Caudate nucleus (tissue), 63 donors: ENCODE measurements at places on chromosomes 7 and 10.

- no peak for DNase-seq
These were observed 3.9 kb upstream of the TMEM184A start for GRCh38 chr7:1559626-1560590.

DNA sequence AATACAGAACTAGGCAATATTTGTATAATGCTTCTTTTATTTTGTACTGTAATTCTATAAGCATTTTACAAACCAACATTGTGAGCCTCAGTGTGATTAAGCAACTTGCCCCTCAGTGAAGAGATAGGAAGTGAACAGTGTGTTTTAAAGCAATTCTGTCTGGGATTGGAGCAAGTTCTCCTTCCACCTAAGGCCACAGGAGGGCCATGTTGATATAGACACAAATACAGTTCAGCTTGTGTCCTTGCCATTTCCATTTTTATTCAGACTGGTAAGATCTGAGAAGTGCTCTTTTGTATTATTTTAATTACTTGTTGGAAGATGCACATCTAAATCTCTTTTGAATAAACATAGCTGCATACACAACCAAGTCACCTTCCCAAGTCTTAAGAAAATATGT, 416.3 kb upstream of the COBL start:
- DNase-seq = no peak

GRCh38 chr7:20521243-20521642, 94.2 kb upstream of the ABCB5 start:
- no peak for DNase-seq

- peak; percentile 21 for DNase-seq
These were observed 119.9 kb upstream of the THSD7A start for GRCh38 chr7:11951909-11952308.

DNA sequence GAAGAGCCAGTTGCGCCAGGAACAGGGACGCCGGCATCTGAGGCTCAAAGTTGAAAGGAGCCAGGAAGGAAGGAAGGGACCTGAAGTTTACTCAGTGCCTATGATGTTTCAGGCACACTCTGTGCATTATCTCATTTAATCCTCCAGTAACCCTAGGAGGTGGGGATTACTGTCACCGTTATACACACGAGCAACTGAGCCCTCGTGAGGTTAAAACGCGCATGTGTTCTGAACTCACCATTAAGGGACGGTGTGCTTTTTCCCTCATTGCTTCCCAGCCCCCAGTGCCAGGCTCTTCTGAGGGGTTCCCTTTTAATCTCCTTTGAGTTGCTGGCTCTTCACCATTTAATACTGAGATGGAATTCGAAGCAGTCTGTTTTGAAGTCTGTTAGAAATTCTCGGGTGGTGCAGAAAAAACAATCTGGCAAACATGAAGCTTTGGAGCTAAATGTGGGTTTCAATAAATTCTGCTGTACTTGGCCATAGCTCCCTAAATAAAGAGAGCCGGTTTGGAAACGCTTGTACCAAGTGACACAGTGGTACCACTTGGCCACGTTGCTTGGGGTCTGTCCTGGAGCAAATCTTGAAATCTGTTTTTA, 102.2 kb downstream of the TAX1BP1 start:
- no peak for DNase-seq

GRCh38 chr10:61903928-61904344, 2.4 kb downstream of the ARID5B start:
- no peak for DNase-seq

DNA sequence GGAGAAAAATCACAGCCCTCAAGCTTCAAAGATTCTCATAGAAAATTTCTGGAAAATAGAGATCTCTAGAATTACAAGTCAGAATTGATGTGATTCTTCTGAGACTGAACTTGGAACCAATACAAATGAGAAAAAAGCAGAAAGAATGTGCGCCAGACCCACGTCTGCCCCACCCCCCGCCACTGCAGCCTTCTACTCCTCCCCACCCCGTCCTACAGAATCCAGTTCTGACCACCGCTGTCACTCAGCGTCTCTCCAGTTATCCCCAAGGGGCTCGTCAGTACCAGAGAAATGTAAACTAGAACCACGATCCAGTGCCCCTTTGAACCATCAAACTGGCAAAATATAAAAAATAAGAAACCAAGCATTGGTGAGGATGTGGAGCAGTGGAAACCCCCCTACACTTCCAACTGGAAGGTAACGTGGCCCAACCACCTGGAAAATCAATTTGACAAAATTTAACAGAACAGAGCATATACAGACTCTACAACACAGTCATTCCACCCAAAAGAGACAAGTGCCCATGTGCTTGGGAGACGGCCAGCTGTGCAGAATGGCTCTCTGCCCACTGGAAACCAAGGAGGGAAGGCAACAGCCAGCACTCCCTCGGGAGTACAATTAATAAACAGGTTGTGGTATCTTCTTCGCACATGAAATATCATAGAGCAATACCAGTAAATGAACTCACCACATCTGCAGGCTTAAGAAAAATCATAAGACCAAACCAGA, 397.9 kb downstream of the TNS3 start:
- DNase-seq = no peak

- DNase-seq = no peak
These were observed 7.3 kb downstream of the KMT2E start for GRCh38 chr7:105021352-105021751.

DNA sequence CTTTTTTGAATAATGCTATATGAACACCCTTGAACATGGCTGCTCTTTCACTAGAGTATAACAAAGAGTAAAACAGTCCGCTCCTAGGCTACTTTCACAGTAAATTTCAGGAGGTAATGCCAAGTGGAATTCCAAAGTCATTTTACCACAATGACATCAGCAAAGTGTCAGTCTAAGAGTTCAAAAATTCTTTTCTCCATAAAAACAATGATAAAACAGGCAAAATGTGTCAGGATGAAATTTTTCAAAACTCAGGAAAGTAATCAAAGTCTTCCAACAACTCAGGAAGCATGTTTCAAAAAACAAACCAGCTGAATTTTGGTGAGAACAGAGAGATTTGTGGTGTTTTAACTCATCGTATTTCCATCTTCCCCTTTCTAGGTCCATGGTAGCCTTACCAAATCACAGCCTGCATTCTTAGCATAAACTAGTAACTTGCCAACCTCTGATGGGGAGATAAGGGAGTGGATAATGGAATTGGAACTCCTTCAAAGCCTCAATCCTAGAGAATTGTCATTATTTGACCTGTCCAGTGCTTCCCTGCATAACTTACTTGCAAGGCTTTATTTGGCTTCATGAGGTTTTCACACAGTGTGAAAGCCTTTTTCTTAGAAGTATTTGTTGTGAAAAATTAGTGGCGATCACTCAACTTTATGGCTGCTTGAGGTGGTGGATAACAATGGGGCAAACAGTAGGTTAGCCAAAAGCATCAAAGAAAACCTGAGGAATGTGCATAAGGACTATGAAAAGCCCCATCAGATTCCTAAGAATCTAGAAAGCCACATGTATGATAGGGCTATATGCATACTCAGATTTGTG, 302.7 kb downstream of the HDAC9 start:
- no peak for DNase-seq

- no peak for DNase-seq
These were observed 29.3 kb downstream of the RBM48 start for GRCh38 chr7:92557808-92558362.

GRCh38 chr10:114403541-114404161, 651 bp downstream of the AFAP1L2 start:
- no peak for DNase-seq

GRCh38 chr7:151987748-151988529, 31.7 kb downstream of the GALNTL5 start:
- DNase-seq = no peak

- DNase-seq = no peak
These were observed 166.1 kb downstream of the TPST1 start for GRCh38 chr7:66371096-66371824.

DNA sequence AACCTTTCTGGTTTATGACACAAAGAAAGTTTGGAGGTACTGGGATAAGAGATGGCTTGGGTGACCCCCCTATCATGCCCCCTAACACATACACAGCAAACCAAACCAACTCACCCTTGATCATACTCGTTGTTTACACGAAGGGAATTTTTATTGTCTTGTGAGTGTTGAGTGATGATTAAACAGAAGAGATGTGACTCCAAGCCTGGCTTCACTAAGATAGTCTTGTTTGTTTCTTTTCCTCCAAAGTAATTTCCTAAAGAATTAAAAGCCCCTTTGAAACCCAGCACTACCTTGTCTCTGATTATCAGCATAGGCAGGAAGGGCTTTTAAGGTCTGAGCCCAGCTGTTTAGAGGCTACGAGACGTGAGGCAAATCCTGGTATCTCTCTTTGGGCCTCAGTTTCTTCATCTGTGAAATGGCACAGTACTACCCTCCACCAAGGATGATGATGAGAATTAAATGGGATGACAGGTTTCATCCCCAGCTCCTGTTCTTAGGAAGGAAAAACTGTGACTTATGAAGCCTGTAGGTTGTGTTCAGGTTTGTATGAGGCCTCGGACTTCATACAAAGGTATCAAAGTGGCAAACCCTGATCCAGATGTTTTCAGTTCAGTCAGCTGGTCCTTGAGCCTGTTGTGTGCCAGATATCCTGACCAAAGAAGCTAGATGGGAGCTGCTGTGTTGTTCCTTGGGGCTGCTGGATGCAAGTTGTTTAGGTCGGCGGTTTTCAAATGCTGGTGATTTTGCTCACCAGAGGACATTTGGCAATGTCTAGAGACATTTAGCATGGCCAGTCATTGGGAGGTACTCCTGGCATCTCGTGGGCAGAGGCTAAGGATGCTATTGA, 51.8 kb downstream of the TCF7L2 start:
- DNase-seq = no peak

DNA sequence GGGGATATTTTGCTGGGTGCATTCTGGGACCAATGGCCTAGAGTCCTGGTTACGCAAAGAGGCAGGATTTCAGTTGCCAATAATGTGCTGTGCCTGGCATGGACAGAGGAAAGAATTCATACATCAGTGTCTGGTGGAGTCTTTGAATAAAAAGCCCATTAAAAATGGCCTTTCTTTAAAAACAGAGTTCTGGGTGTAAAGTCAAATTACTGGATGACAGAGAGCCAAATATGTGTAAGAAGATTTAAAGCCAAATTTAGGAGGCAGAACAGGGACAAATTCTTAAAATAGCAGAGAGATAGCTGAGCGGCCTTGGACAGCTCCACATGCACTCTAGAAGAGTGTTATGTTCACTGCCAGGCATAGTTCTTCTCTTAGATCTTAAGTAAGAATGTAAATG, 60.8 kb upstream of the MEOX2 start:
- DNase-seq = no peak

GRCh38 chr10:31000071-31000782, 31.4 kb downstream of the ZNF438 start:
- no peak for DNase-seq

DNA sequence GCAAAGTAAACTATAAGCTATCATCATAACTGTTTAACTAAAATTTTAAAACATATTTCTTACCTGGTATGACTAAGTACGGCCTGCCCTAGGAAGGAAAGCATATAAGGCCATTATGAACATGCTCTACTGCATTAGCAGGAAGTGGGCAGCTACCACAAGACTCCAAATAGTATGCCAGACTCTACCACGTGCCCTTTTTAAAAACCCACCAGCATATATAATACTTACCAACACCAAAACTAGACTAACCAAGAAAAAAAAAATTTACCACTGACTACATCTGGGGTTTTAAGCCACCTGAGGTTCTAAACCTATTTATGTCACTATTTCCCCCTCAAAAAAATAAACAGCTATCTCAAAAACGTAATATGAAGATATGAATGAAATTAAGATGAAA, 30.1 kb downstream of the NUDCD3 start:
- DNase-seq = no peak

DNA sequence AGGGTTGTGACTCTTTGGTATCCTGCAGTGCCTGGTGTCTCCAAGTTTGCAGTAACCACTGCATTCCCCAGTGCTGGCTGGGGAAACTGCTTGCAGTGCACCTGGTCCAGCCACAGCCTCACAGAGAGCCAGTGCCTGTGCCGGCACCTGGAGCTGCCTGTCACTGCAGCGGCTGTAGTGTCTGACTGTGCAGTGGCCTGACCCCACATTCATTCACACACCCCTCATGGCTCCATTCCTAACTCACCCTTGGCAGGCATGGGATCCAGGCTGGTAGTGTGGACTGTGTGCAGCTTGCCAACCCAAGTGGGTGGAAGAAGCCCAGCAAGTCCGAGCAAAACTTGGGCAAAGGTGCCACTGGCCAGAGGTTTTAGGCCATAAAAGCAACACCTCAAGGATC, 3.7 kb upstream of the CYP3A43 start:
- no peak for DNase-seq

- no peak for DNase-seq
These were observed 37.4 kb downstream of the FOXL3 start for GRCh38 chr7:327233-327931.

DNA sequence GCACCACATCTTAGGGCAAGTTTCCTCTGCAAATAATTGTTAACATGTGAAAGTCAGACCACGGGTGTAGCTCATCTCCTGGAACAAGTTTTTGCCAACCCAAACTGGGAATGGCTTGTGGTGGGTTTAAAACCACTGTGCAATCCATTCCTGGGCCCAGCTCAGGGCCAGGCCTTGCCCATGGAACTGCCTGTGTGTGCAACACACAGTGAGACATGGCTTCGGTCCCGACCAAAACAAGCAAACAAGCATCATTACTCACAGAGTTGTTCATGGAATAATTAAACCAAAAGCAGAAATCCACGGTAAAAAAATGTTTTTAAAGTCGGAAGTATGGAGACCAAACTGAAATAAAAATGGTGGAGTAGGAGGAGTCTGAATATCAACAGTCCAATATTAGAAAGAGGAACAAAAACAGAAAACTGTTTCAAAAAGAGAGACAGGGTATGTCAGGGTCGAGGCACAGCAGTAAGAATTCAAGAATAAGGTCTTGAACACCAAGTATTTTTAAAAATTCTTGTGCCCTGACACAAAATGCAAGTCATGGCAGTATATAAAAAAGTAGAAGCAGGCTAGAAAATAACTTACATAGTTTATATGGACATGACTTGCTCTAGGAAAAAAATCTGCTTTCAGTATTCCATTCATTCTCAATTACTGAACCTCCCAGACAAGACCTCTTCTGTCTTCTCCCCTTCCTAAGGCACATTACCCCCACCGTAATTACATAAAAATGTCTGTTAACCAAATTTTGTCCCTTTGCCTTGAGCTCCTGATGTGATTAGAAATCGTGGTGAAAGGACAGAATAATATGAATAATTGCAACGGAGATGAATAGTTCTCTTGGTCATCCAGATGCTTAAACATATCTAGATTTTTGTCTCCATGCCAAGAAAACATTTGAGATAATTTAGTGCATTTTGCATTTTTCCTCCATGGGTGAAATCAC, 88.4 kb downstream of the FAS start:
- no peak for DNase-seq

DNA sequence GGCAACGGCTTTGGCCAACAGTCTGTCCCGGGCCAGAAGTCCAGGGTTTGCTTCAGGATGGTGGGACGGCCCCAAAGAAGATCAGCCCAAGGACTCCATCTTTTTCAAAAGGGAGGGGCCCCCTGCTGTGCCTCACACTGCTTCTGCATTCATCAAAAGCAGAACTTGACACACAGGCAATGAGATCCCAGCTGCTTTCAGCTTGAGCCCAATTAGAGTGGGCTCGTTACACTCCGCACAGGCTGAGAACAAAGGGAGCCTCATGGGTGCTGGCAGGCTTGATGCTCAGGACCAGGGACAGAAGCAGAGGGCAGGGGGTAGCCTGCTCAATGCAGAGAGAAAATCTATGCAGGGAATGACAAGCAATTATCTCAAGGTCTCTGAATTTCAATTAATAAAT, 45.5 kb downstream of the VOPP1 start:
- DNase-seq = no peak
